ENCODE measurements at places on chromosomes 6 and 20.

DNA sequence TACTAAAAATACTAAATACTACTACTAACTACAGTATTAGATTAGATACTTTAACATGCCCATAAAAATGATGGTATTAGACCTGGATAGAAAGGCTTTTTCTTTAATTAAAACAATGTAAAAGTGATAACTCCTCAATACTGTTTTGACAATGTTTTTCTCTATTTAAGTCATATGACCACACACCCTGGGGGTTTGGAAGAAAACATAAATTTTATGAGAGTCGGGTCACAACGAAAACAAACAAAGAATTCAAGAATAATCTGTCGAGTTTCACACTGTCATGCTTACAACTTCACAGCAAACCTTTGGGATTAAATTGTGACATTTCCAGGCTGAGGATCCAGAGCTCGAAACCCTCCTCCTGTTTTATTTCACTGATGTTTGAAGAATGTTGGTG lies 107.4 kb upstream of the SOX4 start:
- H3K36me3 ChIP-seq = no peaks in the 10 kb centered on the region
- H3K4me1 ChIP-seq = no peaks in the 10 kb centered on the region
- no peaks in the 10 kb centered on the region for H3K27me3 ChIP-seq
- no peak overlapping the region for H3K4me3 ChIP-seq

DNA sequence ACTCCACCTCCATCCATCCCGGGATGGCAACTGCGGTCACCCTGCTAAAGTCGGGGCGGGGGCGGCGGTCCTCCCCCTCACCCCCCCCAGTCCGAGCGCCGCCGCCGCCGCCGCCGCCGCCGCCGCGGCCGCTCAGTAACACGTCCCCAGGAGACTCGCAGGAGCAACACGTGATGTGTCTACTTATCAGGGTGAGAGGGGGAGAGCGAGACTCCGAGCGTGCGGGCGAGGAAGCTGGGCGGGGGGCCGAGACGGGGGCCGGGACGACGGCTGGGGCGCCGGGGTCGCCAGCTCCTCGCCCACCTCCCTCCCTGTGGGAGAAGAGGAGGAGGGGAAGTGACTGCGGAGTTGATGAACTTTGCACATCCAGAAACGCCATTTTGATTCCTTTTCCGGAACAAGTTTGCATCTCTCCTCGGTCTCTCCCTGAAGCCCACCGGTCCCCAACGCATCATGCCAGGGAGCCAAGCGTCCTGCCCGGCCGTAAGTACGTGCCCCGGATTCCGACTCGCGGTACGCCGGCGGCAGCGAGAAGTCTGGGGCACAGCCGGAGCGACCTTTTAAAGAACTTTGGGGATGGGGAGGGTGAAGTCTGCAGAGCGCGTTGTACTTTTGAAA lies at the start of gene RREB1:
Gene RREB1 (plus strand): TSS at position 384 of the 618 bp plus-strand sequence. CDS start 73,951 bp downstream, outside the sequence.
- peak; percentile 67 for DNase-seq
- peak within 1 kb of the TSS; percentile 84 for H3K4me3 ChIP-seq
- H3K27ac ChIP-seq = peak within 1 kb of the TSS; percentile 97
- H3K4me1 ChIP-seq = peaks cover 32% of the 10 kb centered on the region
- no peaks in the 10 kb centered on the region for H3K27me3 ChIP-seq

DNA sequence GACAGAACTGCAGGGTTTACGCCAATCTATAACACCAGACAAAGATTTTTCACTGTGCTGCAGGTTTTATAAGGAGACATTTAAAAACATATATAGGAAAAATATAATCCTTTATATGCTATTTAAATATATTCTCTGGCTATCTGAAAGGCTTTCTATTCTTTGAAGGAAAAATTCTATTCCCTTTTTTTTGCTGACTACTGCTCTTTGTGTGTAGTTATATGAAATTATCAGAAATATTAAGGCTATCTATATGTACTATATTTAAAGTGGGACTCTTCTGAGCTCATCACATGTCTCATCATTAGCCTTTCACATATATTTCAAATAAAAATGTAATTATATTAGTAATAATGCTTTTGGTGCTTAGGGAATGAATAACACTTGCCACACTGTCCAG lies 930.7 kb downstream of the EYS start:
- H3K36me3 ChIP-seq = no peaks in the 10 kb centered on the region
- no peak overlapping the region for H3K27ac ChIP-seq
- no peaks in the 10 kb centered on the region for H3K4me1 ChIP-seq
- H3K27me3 ChIP-seq = no peaks in the 10 kb centered on the region
- DNase-seq = no peak

DNA sequence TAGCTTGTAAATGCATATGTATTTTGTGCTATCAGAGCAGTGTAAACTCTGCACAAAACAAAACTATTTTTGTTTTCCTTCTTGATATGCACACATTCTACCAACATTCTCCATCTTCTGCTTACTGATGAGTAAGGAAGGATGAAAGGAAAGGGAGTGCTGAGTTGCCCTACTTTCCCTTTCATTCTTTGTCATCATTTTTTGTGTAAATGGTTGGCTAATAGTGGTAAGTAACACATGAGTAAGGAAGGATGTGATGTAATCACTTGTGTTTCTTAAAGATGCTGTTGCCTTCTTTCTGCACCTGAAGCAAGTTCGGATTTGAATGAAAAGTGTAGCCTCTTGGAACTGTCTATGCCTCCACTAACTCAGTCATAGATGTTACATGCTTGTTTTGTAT lies 4.6 kb upstream of the REV3L start:
- no peaks in the 10 kb centered on the region for H3K27me3 ChIP-seq
- no peak overlapping the region for H3K4me3 ChIP-seq
- no peaks in the 10 kb centered on the region for H3K36me3 ChIP-seq
- H3K4me1 ChIP-seq = peaks cover 10% of the 10 kb centered on the region

- no peaks in the 10 kb centered on the region for H3K36me3 ChIP-seq
- H3K4me1 ChIP-seq = peaks cover 7% of the 10 kb centered on the region
- H3K4me3 ChIP-seq = peak overlapping the region; percentile 45
- no peak for DNase-seq
- H3K27ac ChIP-seq = peak overlapping the region; percentile 59
Measured at GRCh38 chr6:73388433-73388799, 6.2 kb upstream of the DDX43 start.

GRCh38 chr6:18493382-18493891 lies 106.3 kb downstream of the RNF144B start:
- no peaks in the 10 kb centered on the region for H3K36me3 ChIP-seq
- H3K27me3 ChIP-seq = no peaks in the 10 kb centered on the region
- H3K27ac ChIP-seq = no peak overlapping the region
- DNase-seq = no peak

All from transverse colon (tissue), 4 donors.